ENCODE measurements at places on chromosomes 6 and 20.

DNA sequence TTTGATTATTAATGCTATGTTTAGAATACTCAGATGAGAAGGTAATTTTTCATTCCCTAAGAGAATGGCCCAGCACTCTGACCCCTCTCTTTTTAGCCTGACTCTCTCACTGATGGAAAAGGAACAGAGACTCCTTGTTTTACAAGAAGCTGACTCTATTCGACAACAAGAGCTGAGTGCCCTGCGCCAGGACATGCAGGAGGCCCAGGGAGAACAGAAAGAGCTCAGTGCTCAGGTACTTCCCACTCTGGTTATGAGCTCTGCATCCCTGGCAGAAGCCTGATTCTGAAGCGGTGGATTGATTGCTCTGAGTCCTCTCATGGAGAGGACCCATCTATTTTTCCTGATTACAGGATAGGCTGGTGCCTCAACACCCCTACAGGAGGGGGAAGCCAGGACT is 33.0 kb downstream of the C20orf173 start:
- DNase-seq, result no peak

- no peak for DNase-seq
Measured at GRCh38 chr20:2104236-2104635, 2.6 kb downstream of the STK35 start.

DNA sequence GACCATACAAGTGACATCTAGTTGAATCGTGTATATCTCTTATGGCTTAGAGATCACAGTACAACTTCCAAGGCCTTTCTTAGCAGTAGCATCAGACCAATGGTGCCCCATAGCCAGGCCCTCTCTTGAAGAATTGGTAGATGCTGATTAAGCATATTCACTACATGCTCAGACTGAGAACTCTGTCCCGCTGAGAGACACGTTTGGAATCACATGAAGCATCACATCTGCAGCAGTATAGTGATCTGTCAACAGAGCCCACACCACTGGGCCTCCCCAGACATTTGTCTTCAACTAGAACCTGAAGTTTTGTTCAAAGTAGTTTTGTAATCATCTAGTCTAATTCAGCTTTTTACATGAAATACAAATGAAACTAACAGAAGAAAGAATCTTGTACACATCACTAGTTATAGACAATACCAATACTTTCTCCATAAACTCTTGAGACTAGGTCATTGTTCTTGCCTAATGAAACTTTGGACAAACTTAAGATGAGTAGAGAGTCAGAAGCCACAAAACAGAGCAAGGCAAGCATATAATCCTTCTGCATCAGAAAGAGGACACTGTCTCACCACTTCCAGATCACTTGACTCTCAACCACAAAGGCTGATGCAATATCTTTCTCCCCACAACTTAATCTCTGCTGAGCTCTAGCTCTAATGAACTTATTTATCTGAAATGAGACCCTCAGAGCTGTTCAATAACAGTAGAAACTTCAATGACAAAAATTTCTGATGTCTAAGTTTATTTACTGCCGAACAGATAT is 182.7 kb downstream of the TBX18 start:
- DNase-seq, result no peak

- peak; percentile 78 for DNase-seq
Measured at GRCh38 chr20:11403711-11404110, 514.0 kb upstream of the BTBD3 start.

DNA sequence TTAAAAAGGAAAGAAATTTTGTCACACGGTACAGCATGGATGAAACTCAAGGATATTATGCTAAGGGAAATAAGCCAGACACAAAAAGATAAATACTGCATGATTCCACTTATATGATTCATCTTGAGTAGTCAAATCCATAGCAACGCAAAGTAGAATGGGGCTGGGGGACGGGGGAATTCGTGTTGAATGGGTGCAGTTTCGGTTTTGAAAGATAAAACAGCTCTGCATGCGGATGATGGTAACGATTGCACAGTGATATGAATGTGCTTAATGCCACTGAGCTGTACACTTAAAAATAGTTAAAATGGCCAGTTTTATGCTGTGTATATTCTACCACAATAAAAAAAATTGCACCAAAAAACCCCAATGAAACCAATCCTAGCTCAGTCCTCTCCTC is 52.9 kb upstream of the SIRPA start:
- DNase-seq, result no peak

- DNase-seq, result peak; percentile 57
Measured at GRCh38 chr6:69894578-69895347, 28.4 kb downstream of the COL19A1 start.

Data from mesendoderm (in vitro differentiated cells).